ENCODE measurements at places on chromosomes 5 and 9. TPM values are rescaled to one million over a fixed set of nuclear protein-coding genes. Genes with fewer than 3 reads are reported as not detected.

Gene SLC27A6
- total RNA-seq = not detected

Gene TAF11L10
- not detected for total RNA-seq

Gene HTR4
- not detected for total RNA-seq

Gene ADAMTS13
- 0.51 TPM for total RNA-seq

Gene C5orf24
- total RNA-seq = 15.7 TPM

Gene C9orf43
- 0.59 TPM for total RNA-seq

Gene MYMK
- not detected for total RNA-seq

Gene DDX4
- total RNA-seq = not detected

Gene GRHPR
- total RNA-seq = 175 TPM

Gene IL31RA
- 1.8 TPM for total RNA-seq

Gene PTPN3
- total RNA-seq = 16.0 TPM

Gene CATSPER3
- 0.42 TPM for total RNA-seq

Gene BAAT
- 0.34 TPM for total RNA-seq

Gene INSL4
- 16.7 TPM for total RNA-seq

Gene NDUFS4
- 115 TPM for total RNA-seq

Gene PKD2L2
- total RNA-seq = not detected

Measured in A549 treated with GW870086 at 1 μM for 4 hours (cell line).